ENCODE measurements at places on chromosomes 12 and 14. TPM values are rescaled to one million over a fixed set of nuclear protein-coding genes. Genes with fewer than 3 reads are reported as not detected.
A peak's percentile ranks its signal among the peaks of the same experiment; 100 is the strongest.

Gene EPYC
- total RNA-seq, result not detected

Gene THTPA
- total RNA-seq, result 27.2 TPM

GRCh38 chr14:77641534-77642341, 25.3 kb upstream of the SPTLC2 start:
- no peaks in the 10 kb centered on the region for H3K27me3 ChIP-seq
- H3K4me3 ChIP-seq, result peak overlapping the region; percentile 40
- DNase-seq, result peak; percentile 82
- peak overlapping the region; percentile 94 for H3K27ac ChIP-seq

DNA sequence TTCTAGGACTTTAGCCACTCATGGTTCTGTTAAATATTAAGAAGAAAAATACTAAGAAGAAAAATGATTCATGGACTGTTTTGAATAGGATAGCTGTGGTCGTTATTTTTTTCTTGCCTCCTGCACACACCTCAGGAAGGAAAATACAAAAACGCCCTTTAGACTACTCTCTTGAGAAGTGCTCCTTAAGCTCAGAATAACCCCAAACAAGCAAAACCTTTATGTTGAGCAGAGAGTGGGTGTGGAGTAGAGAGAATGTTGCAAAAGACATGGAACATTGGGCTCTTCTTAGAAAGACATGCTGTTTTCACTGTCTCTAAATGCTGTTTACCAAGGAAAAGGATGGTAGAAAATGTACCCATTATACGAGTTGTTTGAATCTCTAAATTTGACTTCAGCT, 140.3 kb downstream of the LMNTD1 start:
- no peaks in the 10 kb centered on the region for H3K4me1 ChIP-seq
- no peaks in the 10 kb centered on the region for H3K27me3 ChIP-seq
- no peak for DNase-seq
- no peaks in the 10 kb centered on the region for H3K36me3 ChIP-seq
- no peak overlapping the region for H3K4me3 ChIP-seq

GRCh38 chr14:78790271-78790670, 620.1 kb downstream of the NRXN3 start:
- H3K27ac ChIP-seq, result no peak overlapping the region
- H3K4me1 ChIP-seq, result no peaks in the 10 kb centered on the region
- H3K4me3 ChIP-seq, result no peak overlapping the region
- H3K36me3 ChIP-seq, result no peaks in the 10 kb centered on the region

DNA sequence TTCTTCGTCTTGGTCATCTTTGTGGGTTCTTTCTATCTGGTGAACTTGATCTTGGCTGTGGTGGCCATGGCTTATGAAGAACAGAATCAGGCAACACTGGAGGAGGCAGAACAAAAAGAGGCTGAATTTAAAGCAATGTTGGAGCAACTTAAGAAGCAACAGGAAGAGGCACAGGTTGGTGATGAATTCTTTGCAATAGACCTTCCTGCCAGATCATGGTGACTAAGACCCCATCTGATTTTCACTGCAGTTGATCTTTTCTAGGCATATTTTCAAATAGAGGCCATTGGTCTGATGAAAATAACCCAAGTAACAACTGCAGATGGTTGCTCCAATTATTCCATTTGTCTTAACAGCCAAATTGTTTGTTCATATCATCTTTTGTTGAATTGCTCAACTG, 114.4 kb downstream of the SCN8A start:
- no peaks in the 10 kb centered on the region for H3K36me3 ChIP-seq
- H3K4me1 ChIP-seq, result no peaks in the 10 kb centered on the region
- no peak overlapping the region for H3K27ac ChIP-seq
- no peaks in the 10 kb centered on the region for H3K27me3 ChIP-seq

DNA sequence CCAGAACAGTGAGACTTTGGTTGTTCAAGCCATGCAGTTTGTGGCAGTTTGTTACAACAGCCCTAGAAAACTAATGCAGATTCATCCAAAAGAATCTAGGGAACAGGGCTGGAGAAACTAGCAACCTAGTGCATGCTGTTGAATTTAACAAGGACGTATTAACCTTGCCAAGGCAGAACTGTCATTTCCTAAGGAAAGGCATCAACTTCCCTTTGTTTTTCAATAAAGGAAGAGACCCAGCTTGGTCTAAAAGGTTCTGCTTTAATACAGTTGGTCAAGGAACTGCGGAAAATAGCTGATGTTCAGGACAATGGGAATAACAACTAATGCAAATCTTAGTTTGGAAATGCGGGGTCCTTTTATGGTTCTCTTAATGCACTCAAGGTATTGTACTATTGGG, 11.5 kb downstream of the AK7 start:
- no peaks in the 10 kb centered on the region for H3K36me3 ChIP-seq
- no peaks in the 10 kb centered on the region for H3K27me3 ChIP-seq
- H3K27ac ChIP-seq, result no peak overlapping the region
- no peak for DNase-seq
- no peaks in the 10 kb centered on the region for H3K4me1 ChIP-seq

DNA sequence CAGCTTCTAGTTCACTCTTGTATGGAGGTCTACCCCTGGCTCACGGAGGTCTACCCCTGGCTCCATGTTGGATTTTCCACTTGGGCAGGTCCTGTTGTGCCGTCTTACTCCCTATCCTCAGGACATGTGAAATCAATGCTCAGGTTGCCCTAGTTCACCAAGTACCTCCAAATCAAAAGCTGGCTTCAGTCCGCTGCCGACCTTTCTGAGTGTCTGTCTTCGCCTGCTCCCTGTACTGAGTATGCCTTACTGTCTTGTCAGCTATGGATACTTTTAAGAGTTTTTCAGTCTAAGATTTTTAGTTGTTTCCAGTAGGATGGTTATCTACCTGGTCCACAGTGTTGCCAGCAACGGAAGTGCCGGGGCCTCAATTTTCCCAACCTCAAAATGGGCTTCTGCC, 40.1 kb upstream of the BCL11B start:
- no peak overlapping the region for H3K27ac ChIP-seq
- no peak overlapping the region for H3K4me3 ChIP-seq
- H3K27me3 ChIP-seq, result no peaks in the 10 kb centered on the region
- H3K4me1 ChIP-seq, result no peaks in the 10 kb centered on the region
- H3K36me3 ChIP-seq, result no peaks in the 10 kb centered on the region
